ENCODE measurements at places on chromosomes 6 and 20.

GRCh38 chr20:43123180-43123579 lies 66.5 kb downstream of the PTPRT start:
- DNase-seq = no peak

DNA sequence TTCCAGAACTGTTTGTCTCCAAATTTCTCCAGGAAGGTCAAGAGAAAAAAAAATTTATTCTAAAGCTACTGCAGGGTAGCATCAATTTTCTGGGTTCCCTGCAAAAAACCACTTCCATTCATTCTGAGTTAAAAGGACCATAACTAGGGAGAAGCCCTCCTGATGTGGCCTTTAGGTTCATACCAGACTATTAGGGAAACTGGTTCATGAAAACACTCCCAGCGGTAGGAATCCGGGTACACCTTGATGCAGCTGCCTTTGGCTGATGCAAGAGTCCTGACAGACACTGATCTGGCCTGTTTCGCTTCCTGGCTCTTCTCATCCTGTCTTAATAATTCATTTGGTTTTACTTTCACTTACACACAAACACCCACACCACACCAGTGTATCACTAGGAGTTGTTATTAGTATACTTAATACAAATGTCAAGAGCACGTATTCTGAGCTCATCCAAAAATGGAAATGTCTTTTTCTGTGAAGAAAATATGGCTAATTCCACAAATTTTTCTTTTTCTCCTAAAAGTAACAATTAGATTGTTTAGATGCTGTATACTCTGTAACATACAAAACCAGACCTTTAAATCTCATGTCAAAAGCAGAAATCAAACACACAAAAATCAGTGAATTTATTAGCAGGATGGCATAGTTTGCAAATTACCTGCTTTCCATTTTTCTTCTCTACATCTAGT lies 38.4 kb upstream of the ARHGAP18 start:
- peak; percentile 22 for DNase-seq

DNA sequence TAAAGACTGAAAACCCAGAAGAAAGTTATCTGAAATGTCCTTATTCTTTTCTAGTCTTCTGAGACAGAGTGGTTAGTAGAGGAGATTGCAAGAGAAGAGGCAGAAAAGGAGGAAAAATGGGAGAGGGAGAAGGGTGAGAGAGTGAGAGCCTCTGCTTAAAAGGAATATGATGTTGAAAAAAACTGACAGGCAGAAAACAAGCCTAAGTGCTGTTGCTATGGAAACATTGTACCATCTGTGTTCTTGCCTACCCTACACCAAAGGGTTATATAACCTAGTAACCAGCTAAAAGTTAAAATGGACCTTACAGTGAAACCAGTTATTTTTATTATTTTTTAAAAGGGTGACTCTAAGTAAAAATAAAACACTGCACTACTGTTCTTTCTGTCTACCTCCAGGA lies 28.3 kb upstream of the SH3BGRL2 start:
- no peak for DNase-seq

- no peak for DNase-seq
Observed at GRCh38 chr6:109236115-109237076, 141.1 kb downstream of the CEP57L1 start.

- DNase-seq = no peak
Observed at GRCh38 chr6:54920628-54921027, 74.1 kb downstream of the FAM83B start.

DNA sequence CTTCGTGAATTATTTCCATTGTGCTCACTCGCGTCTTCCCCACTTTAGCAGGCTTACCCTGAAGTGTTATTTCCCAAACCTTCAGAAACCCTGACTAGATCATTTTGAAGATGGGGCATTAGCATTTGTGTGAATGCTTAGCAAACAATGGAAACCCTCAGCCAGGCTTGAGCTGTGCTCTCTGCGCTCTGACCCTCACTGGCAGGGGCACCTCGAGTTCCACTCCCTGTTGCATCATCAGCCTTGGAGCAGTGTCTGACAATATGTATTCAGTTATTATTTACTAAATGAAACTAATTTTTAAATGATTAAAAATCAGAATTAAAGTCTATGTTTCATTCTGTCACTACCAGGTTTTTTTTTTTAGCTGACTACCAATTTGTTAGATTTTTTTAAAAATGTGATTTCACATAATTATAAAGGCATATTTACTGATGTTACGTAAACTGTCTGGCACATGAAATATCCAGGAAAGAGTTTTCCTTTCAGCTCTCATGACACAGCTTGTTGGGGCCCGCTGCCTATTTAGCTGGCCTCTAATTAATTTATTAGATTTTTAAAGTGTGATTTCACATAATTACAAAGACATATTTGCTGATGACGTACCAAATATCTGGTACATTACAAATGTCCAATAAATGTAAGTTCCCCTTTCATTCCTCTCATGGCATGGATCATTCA lies 155.2 kb downstream of the PACRG start:
- DNase-seq = no peak

DNA sequence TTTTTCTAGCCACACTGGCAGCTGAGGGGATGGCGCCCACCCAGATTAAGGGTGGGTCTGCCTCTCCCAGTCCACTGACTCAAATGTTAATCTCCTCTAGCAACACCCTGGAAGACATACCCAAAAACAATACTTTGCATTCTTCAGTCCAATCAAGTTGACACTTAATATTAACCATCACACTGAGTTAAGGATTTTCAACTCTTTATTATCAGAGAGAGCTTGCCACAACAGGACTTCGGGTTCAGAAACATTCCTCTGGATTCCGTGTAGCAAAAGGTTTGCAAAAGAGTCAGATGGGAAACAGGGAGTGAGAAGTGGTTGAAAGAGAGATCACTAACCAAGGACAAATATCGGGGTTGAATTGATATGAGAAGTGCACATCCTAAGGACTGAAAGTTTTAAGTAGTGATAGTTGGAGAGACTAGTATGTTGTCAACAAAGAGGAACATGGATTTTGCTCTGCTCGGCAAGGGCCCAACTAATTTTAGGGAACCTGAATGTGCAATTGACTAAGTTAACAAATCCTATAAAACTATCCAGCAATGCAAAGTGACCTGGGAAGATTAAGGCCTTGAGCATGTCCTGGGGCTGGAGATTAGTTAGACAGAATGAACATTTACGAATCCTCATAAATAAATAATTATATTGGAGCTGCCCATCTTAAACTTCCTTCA lies 137.0 kb upstream of the TENT5A start:
- no peak for DNase-seq

- no peak for DNase-seq
Observed at GRCh38 chr6:116633685-116634084, 17.4 kb downstream of the RSPH4A start.

- no peak for DNase-seq
Observed at GRCh38 chr6:6705061-6705425, 116.5 kb downstream of the LY86 start.

DNA sequence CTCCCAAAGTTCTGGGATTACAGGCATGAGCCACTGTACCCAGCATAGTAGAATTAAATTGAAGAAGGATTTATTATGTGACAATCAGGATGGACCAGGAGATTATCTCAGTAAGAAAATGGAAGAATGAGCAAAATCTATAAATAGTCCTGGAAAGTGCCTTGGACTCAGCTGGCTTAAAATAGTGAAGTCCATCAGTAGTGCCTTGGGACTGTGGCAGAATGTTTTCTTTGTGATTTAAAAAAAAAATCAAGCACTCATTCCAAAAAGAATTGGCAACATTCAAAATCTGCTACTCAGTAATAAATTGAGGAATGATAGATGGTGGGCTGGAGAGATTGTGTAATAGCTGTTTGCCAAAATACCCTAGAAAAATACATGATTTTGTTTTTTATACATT lies 37.0 kb upstream of the MAS1 start:
- no peak for DNase-seq
